Endothelial cell of umbilical vein (primary cell): ENCODE measurements at places on chromosomes 6 and 20. TPM values are rescaled to one million over a fixed set of nuclear protein-coding genes. Genes with fewer than 3 reads are reported as not detected.

DNA sequence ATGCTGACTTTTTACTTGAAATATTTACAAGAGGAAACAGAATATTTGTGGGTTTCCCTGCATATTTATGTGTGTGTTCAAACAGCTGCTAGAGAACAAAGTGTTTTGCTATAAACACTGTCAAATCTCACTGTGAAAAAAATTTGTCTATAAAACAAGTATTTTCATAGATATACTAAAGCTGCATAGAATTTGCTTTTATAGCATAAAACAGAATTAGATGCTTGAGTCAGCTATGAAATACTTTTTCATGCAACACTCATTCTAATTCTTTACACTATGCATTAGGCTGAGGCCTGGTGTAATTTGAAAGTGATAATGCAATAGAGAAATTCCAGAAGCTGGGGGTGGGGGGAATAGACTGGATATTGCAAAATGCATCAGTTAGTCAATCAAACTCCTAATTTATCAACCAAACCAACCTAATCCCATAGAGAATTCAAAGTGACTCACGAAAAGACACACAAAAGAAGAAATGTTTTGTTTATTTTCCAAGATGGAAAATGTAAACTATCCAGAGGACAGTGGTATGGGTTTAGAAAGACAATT lies 148.2 kb downstream of the LAMA2 start:
- no peak for DNase-seq

- DNase-seq = no peak
Observed at GRCh38 chr6:42249279-42249678, 31.6 kb upstream of the MRPS10 start.

DNA sequence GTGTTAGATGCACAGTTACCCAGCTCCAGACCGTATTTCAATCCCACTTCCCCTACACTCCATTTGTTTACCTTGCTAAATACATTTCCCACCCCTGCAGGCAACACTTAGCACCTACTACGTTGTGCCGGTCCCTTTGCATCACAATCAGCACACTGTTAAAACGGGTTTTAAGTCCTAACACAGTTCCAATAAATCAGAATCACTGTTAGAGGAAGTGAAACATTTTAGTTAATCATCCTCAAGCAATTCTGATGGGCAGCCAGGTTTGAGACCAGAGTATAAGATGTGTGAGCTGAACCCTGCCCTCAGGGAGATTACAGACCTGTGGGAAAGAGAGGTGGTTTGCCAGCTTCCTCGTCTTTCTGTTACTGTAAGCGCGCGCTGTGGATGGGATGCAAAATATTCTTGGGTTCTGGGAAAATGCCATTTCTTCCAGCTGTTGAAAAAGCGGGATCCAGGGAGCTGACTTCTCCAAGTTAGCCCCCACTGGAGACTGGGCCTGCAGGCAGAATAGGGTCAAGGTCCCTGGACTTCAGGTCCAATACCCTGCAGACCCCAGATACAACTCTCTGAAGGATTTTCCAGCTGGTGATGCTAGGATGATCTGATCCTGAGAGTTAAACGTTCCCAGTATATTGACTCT lies 3.1 kb downstream of the ZCCHC3 start:
- no peak for DNase-seq

The HFE gene
- total RNA-seq = 5.6 and 6.3 TPM in 2 replicates

GRCh38 chr20:12305188-12305950 lies 387.7 kb downstream of the BTBD3 start:
- no peak for DNase-seq

The SOX18 gene
- total RNA-seq = 175 and 211 TPM in 2 replicates
